ENCODE measurements at places on chromosomes 5 and 9.
A peak's percentile ranks its signal among the peaks of the same experiment; 100 is the strongest.

- DNase-seq, result no peak
Observed at GRCh38 chr9:21031091-21031807, at the start of gene HACD4. TSS of gene HACD4 (minus strand) at chr9:21031640. CDS start at chr9:21031590, 50 bp downstream.

DNA sequence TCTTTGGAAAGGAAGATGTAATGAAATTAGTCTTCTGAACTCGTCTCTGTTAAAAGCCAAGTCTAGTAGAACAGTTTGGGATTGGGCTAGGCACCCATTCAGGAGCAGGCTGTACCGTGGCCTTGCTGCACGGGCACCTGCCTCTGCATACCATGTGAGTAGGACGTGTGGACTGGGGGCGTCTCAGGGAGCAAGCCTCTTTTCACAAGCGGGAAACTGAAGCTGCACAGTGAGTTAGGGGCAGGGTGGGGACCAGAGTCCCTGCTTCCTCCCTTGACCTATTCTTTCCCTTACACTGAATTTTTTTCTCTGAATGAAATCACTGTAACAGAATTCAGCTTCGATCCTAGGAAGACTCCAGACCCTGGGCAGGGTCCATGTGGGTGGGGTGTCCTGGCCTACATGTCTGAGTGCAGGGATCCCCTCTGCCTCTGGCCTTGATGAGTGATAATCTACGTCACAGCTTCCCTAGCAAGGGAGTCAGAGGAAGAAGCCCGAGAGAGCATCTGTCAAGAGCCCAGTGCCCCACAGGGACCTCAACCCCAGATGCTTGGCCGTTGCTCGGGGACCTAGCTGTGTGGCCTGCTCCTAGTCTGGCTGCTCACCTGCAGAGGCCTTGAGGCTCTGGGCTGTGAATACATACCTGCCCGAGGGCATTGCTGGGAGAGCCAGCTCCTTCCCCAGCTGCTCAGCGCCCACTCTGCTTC, 15.1 kb downstream of the PHF2 start:
- DNase-seq, result no peak

GRCh38 chr9:928363-929042, 48.0 kb upstream of the DMRT3 start:
- DNase-seq, result no peak

DNA sequence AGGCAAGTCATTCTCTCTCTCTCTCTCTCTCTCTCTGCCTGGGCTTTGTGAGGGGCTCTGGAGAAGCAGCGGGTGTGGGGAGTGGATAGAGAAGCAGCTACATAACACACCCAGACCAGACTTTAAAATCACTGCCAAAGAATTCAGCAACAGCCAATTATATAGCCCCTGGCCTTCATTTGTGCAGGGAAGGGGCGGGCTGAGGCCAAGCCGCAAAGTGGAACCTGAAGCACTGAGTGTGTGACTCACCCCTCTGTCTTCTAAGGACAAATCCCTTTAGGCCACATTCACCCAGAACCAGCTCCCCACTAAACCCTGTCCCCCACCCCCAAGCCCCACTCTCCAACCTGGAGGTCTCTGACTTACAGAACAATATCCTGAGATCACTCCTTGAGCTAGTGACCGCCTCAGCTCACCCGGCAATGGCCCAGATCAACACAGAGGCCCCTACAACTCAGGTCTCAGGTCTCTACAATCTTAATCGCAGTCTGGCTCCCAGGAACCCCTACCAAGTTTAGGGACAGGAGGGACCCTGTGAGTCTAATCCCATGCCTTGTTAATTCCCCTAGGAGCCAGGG, 6.0 kb downstream of the B4GALT1 start:
- DNase-seq, result peak; percentile 98

DNA sequence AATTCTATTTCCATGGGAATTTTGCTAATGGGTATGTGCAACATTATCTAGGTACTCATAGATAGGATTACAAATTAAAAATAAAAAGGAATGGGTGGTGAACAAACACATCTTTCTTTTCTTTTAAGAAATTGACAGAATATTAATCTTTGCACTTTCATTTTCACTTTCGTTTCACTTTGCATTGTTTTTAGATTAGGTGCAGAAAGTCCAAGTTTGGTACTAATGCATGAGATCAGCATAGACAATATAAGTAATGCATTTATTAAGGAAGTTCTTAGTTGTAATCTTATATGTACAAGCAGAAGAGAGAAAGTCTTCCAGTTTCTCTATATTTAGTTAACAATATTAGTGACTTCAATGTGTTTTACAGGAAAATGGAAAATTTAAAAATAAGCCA, 196.5 kb downstream of the COMMD10 start:
- no peak for DNase-seq

DNA sequence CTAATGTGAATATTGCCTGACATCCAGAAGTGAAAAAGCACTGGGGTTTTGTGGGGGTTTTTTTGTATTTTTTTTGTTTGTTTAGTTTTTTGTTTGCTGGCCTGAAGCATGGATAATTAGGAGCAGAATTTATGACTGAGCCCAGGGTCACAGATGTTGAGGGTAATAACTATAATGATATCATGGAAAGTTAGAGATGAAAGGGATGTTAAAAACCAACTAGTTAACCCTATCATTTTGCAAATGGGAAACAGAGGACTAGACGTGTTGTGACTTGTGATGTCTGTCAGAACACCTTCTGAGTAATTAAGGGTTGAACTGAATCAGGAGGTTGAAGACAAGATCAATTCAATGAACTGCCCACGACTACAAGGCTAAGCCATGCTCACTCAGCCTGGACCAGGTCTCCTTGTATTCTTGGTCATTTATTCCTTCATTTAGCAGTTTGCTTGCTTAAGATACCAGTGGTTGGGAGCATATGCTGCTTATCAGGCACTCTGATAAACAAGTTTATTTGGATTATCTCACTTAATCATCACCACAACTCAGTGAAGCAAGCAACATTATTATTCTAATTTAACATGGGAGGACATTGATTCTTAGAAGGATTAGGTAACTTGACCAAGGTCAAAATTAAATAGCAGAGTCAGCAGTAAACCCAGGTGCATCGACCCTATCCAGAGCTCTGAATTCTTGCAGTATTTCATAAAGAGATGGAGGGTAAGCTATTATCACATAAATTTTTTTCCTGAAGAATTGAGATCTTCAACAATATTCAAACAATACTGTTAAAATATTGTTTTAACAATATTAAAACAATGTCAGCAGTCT, 75.7 kb upstream of the PIK3R1 start:
- no peak for DNase-seq

DNA sequence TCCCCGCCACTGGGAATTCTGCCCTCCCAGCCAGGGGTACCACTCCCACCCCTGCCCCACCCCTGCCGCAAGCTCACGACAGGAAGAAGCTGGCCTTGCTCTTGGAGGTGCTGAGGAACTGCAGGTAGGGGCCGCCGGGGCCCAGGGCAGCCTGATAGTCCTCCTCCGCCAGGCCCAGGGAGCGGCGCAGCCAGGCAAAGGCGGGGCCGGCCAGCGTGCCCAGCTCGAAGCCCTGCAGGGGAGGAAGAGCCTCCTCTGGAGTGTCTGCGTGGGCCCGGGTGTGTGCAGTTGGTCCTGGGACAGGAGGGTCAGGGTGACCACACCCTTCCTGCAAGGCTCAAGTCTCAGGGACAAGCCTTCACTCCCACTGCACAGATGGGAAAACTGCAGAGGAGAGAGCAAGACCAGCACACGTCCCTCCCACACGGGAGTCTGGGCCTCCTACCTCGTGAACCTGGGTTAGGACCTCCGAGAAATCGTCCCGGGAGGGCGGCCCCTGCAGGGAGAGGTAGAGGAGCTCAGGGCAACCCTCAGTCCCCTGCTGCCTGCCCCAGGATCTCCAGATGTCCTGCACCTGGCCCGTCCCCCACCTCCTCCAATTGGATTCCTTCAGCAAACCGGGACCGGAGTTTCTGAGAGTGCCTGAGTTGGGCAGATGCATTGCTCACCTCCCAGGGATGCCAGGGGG, 2.4 kb downstream of the PIP5KL1 start:
- no peak for DNase-seq
